Activated naive CD8-positive, alpha-beta T cell treated with anti-CD3 and anti-CD28 coated beads, Interleukin-2, amount 50 U/mL, for 16 hours (primary cell): ENCODE measurements at places on chromosomes 5 and 9.

DNA sequence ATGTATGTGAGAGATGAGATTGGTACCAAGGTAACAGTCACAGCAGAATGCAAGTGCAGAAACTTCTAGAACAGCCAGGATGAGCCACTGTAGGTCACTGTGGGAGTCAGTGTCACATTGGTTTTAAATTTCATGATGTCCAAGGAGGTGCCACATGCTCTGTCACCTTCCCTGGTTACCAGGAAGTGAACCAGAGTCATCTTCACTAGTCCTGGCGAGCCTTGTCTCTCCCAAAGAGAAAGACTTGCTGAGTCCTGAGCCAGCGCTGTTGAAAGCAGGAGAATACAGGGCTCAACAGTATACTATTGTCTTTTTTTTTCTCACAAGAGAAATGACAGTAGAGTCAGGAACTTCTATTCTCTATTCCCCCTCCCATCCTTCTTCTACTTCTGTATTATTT is 615.5 kb downstream of the RAB3C start:
- no peak for DNase-seq

- no peak for DNase-seq
Measured at GRCh38 chr9:109868207-109868606, 88.2 kb downstream of the PALM2AKAP2 start.

DNA sequence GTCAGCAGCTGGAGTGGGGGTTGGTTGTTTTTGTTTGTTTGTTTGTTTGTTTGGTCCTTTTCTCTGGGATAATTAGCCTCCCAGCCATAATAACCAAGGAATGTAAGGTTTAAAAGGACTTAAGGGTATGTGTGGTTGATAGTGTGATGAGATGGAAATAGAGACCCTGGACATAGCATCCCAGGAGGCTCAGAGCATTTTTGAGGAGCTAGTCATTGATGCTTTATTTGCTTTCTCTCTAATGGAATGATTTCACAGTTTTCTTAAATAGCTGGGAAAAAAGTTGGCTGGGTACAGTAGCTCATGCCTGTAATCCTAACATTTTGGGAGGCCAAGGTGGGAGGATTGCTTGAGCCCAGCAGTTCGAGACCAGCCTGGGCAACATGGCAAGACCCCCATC is 45.1 kb downstream of the TTC1 start:
- no peak for DNase-seq

DNA sequence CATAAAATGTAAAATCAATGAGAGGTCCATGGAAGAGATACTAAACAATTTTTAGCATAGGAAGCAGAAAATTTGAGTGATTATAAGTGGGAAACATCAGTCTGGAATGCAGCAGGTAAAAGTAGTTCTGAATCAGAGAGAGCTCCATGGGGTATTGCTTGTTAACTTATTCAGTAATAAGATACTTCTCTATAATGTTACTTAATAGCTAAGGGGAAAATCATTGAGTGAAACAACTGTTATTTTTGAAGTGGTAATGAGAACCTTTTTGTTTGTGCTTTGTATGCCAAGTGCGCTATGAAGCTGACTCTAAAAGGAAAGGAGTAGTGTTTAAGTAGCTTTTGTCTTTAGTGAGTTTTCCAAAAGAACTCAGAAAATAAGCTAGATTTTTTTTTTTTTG is 95.2 kb downstream of the ERBIN start:
- no peak for DNase-seq

DNA sequence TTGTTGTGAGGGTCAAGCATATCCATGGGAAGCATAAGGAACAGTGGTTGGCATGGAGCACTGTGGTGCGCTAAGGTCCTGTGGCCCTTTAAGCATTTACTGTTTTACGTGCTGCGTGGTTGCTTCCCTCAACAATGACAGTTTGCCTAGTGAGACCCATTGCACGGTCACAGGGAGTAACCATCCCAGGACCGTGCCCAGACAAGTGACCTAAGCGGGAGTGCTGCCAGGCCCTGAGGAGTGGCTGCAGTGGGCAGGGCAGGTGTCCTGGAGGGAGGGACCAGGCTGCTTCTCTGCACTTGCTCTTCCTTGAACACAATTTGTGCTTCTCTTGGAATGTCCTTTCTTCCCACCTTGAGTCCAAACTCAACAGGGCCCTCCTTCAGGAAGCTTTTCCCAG is 64.6 kb downstream of the RGS3 start:
- DNase-seq: no peak
